ENCODE measurements at places on chromosomes 6 and 20. TPM values are rescaled to one million over a fixed set of nuclear protein-coding genes. Genes with fewer than 3 reads are reported as not detected.

The IMPG1 gene
- 3.4 TPM for polyA plus RNA-seq

The CAGE1 gene
- 0.03 TPM for polyA plus RNA-seq

DNA sequence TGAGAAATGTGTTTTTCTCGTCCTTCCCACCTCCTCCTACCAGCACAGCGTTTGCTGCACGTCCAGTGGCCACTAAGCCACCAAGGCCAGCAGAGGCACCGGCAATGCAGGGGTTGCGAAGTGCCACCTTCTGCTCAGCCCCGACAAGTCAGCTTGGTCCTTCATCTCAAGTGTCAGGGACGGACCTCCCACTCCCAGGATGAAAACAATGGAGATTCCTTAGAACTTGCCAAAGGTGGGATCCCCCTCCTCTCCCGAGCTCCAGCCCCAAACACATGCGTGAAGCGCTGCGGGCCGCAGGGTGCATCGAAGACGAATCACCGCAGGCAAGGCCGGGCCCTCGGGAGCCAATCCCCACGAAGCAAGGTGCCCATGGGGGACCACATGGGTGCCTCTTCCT lies 60.8 kb downstream of the WDR27 start:
- H3K4me3 ChIP-seq, result no peak overlapping the region
- H3K4me1 ChIP-seq, result no peaks in the 10 kb centered on the region
- DNase-seq, result no peak
- H3K36me3 ChIP-seq, result peaks cover 10% of the 10 kb centered on the region
- H3K27me3 ChIP-seq, result no peaks in the 10 kb centered on the region

DNA sequence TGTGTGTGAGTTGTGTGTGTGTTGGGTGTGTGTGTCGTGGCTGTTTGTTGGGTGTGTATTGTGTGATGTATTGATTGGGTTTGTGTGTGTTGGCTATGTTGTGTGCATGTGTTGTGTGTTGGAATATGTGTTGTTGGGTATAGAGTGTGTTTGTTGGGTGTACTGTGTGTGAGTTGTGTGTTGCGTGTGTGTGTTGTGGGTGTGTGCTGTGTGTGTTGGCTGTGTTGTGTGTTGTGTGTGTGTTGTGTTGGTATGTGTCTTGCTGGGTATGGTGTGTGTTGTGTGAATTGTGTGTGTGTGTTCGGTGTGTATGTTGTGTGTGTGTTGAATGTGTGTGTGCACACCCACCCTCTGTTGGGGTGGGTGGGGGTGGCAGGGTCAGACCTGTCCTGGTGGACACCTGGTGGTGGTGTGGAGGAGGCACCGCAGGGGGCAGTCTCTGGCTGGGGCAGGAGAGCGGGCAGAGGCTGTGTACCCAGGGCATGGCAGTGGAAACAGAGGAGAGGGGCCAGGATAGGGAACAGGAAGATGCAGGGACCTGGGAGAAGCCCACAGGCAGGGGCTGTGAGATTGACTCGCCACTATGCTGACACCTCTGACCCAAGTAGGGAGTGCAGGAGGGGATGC lies 25.5 kb upstream of the PXDC1 start:
- H3K27ac ChIP-seq, result no peak overlapping the region
- no peaks in the 10 kb centered on the region for H3K36me3 ChIP-seq
- H3K4me3 ChIP-seq, result no peak overlapping the region
- no peaks in the 10 kb centered on the region for H3K27me3 ChIP-seq
- no peak for DNase-seq
- no peaks in the 10 kb centered on the region for H3K4me1 ChIP-seq

DNA sequence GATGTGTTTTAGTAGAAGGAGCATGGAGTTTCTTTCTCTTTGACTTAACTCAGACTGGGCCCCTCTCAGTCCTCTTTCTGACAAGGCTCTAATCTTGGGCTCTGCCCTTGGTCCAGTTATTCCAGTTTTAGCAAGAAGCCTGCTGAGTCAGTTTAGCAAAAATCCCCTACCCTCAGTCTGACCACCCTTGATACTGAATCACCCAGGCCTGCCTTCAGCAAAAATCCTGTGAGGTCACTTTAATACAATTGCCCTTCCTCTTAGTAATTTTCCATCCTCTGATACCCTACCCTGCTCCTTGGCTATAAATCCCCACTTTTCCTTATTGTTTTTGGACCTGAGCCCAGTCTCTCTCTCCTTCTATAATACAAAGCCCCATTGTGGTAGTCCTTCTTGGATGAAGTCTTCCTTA lies 326.7 kb upstream of the NOX3 start:
- H3K4me3 ChIP-seq, result no peak overlapping the region
- no peaks in the 10 kb centered on the region for H3K27me3 ChIP-seq
- no peaks in the 10 kb centered on the region for H3K36me3 ChIP-seq

The BTNL2 gene
- 0.18 TPM for polyA plus RNA-seq

DNA sequence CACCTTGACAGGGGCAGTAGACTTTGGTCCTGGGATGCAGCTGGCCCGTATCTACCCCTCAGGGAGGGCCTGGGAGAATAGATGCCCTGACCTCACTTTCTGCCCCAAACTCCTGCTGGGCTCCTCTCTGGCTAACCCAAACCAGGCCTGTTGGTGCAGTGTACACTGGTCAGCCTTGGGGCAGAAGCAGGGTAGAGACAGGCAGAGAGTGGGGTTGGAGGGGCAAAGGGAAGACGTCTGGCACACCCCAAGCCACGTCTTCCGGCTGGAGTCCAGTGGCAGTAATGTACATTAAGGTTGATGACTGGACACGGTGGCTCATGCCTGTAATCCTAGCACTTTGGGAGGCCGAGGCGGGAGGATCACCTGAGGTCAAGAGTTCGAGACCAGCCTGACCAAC lies 9.3 kb downstream of the DDR1 start:
- H3K4me3 ChIP-seq, result no peak overlapping the region
- H3K27me3 ChIP-seq, result no peaks in the 10 kb centered on the region
- H3K36me3 ChIP-seq, result peaks cover 97% of the 10 kb centered on the region
- no peaks in the 10 kb centered on the region for H3K4me1 ChIP-seq

DNA sequence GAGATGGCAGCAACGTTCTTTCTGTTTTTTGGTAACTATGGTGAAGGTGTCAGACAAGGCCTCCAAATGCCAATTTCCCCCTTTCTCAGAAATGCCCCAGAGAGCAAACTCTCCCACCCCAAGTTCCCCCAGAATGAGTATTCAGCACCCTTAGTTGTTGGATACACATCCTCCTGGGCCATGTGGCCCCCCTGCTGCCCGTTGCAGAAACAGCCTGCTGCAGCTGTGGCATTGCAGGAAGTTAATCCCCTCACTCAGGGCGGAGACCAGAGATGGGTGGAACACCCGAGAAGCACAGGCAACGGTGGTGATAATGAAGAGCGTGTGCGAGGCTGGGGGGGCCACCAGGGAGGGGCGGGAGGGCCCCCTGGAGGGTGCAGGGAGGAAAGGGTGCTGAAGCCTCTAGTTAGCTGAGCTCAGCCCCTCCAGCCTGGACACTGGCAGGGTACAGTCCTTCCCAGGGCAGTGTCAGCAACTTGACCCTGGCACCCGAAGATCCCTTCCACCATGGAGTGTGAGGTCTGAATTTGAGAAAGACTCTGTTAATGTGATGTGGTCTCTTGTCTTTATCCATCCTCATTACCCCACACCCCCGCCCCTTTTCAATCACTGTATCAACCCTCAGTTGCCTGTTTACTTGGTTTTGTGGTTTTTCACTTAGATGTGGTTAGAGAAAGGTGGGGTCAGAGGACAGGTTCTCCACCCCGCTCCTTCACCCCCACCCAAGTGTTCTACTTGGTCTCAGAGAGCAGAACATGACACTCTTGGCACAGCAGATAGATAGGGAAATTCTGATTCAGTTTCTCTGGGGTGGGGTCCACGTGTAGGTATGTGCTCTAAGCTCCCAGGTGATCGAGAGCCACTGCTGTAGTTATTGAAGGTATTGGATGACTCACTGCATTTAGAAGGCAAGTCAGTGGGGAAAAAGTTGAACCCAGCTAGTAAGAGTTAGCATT lies 208.8 kb upstream of the SUPT3H start:
- no peak overlapping the region for H3K4me3 ChIP-seq
- H3K4me1 ChIP-seq, result peaks cover 4% of the 10 kb centered on the region
- no peaks in the 10 kb centered on the region for H3K36me3 ChIP-seq
- no peak for DNase-seq

DNA sequence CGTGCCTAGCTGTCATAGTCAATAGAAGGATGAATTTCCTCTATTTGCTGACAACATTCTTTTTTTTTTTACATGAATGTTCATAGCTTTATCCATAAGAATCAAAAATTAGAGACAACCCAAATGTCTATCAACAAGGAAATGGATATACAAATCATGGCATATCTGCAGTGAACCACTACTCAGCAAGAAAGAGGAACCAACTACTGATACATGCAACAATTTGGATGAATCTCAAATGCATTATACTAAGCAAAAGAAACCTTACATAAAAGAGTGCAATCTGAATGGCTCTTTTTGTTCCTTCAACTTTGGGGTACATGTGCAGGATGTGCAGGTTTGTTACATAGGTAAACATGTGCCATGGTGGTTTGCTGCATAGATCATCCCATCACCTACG lies 17.7 kb upstream of the MCM9 start:
- H3K4me3 ChIP-seq, result no peak overlapping the region
- H3K27me3 ChIP-seq, result no peaks in the 10 kb centered on the region
- no peak overlapping the region for H3K27ac ChIP-seq
- H3K36me3 ChIP-seq, result no peaks in the 10 kb centered on the region
- no peaks in the 10 kb centered on the region for H3K4me1 ChIP-seq

GRCh38 chr6:12947151-12947871 lies 230.7 kb downstream of the PHACTR1 start:
- no peak for DNase-seq
- no peak overlapping the region for H3K4me3 ChIP-seq
- no peaks in the 10 kb centered on the region for H3K36me3 ChIP-seq

GRCh38 chr20:24653306-24653705 lies 183.9 kb downstream of the SYNDIG1 start:
- peak; percentile 68 for DNase-seq
- peaks cover 10% of the 10 kb centered on the region for H3K4me1 ChIP-seq
- no peak overlapping the region for H3K4me3 ChIP-seq
- H3K27me3 ChIP-seq, result no peaks in the 10 kb centered on the region
- H3K27ac ChIP-seq, result no peak overlapping the region

The RBPJL gene
- not detected for polyA plus RNA-seq

DNA sequence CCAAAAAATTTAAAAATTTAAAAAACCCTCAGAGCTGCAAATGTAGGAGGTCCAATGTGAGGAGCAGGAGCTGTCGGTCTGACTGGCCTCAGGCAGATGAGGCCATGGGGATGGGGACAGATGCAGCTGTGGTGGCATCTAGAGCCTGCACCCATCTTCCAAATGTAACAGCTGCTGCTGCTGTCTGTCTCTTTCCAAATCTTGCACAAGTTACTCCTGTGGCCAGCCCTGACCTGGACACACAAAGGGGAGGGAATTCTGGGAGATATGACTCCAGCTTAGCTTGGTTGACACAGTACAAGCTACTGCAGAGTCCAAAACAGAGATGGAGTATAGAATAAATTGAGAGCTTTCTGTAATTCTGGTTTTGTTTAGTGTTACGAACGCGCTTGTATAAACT lies 115.2 kb downstream of the PRND start:
- H3K27me3 ChIP-seq, result no peaks in the 10 kb centered on the region
- peaks cover 4% of the 10 kb centered on the region for H3K4me1 ChIP-seq
- no peaks in the 10 kb centered on the region for H3K36me3 ChIP-seq

The ZSCAN16 gene
- 10.0 TPM for polyA plus RNA-seq

All from large intestine (tissue), 12 donors.